ENCODE measurements at places on chromosomes 7 and 10.

DNA sequence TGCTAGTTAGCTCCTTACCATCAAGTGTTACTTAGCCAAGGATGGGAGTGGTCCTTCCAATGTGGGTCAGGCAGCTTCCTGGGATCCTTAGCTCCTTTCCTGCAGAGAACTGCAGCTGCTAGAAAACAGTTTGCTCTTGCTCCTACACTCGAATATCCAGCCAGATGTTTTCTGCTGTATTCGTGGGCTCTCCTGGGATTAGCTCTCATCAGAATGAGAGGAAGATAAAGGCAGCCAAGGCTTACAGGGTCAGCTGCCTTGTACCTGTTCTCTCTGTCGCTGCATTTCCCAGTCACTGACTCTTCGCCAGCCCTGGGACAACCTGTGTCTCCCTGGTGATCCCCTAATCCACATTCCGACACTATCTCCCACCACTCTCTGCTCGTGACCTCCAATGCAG lies 29.0 kb downstream of the NEUROD6 start:
- H3K36me3 ChIP-seq: no peaks in the 10 kb centered on the region
- peaks cover 22% of the 10 kb centered on the region for H3K27me3 ChIP-seq
- no peaks in the 10 kb centered on the region for H3K4me1 ChIP-seq
- H3K27ac ChIP-seq: no peak overlapping the region
- H3K4me3 ChIP-seq: no peak overlapping the region

DNA sequence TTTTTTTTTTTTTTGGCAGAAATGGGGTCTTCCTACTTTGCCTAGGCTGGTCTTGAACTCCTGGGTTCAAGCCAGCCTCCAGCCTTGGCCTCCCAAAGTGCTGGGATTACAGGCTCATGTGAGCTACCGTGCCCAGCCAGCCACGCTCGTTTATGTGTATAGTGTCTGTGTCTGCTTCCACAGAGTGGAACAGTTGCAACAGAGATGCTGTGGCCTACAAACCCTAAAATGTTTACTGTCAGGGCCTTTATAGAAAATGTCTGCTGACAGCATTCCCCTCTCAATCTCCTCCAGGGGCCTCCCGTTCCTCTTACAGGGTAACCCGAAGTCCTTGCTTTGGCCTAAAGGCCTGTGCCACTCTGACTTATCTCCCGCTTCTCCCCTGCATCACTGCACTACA lies 87.6 kb upstream of the LEP start:
- no peaks in the 10 kb centered on the region for H3K36me3 ChIP-seq
- peaks cover 76% of the 10 kb centered on the region for H3K27me3 ChIP-seq
- no peak overlapping the region for H3K27ac ChIP-seq

DNA sequence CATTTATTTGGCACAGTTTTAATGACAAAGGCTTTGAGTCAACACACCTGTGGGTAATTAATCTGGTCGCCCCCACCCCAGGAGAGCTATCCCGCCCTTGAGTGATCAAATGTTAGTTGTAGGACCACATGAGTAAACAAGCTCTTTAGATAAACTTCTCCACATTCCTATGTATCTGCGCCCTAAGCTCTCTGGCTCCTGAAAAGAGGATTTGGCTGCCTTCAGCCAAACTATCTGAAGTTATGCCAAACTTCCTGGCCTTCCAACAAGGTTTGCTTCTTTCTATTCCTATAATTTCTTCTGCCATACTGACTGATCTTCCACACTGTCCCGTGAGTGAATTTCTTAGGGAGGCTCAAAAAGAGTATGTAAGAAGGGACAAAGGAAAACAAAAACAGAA lies 134.2 kb downstream of the RALA start:
- H3K4me1 ChIP-seq: peaks cover 10% of the 10 kb centered on the region
- no peaks in the 10 kb centered on the region for H3K36me3 ChIP-seq
- no peak overlapping the region for H3K4me3 ChIP-seq
- DNase-seq: no peak
- H3K27ac ChIP-seq: no peak overlapping the region

DNA sequence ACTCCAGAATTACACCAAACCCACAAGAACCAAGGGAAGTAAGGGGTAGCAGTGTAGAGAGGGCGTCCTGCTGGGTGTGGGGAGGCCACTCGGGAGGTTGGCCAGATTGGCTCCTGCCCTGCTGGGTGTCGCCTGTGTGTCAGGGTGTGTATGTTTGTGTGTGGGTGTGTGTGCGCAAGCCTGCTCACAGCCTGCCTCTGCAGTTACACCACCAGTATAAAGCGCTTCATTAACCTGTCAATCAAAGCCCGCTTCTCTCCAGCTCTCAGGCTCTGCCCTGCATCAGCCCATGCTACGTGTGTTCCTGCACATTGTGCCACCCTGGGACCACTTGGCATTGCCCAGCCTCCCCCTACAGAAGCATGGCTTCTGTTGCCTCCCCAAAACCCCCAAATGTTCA lies 83.3 kb upstream of the PAX2 start:
- peaks cover 90% of the 10 kb centered on the region for H3K27me3 ChIP-seq
- H3K4me1 ChIP-seq: no peaks in the 10 kb centered on the region
- H3K4me3 ChIP-seq: no peak overlapping the region
- no peak for DNase-seq
- H3K27ac ChIP-seq: no peak overlapping the region

- peaks cover 4% of the 10 kb centered on the region for H3K36me3 ChIP-seq
- no peak for DNase-seq
- H3K4me3 ChIP-seq: peak overlapping the region; percentile 41
- no peaks in the 10 kb centered on the region for H3K27me3 ChIP-seq
- H3K4me1 ChIP-seq: peaks cover 29% of the 10 kb centered on the region
These were observed 8.3 kb upstream of the EBF3 start for GRCh38 chr10:129972145-129972965.

- DNase-seq: no peak
- H3K36me3 ChIP-seq: peaks cover 68% of the 10 kb centered on the region
- H3K27ac ChIP-seq: no peak overlapping the region
- peaks cover 12% of the 10 kb centered on the region for H3K4me1 ChIP-seq
- no peaks in the 10 kb centered on the region for H3K27me3 ChIP-seq
These were observed 8.2 kb downstream of the ZFAND2A start for GRCh38 chr7:1151653-1152425.

DNA sequence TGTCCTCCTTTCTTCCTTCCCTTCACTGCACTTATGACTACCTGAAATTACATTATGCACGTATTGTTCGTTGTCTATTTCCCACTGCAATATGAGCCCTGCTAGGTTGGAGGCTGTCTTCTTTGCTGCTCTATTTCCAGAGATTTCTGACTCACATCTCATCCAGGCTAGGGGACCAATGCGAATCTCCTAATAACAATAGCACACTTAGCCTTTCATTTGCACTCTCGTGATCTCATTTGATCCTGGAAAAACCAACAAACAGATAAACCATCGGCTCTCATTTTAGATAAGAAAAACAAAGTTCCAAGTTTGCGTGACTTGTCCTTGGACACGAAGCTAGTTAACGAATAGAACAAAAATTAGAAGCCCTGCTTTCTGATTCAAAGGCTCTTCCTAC lies 1.4 kb downstream of the ZNF438 start:
- H3K27me3 ChIP-seq: no peaks in the 10 kb centered on the region
- H3K36me3 ChIP-seq: no peaks in the 10 kb centered on the region
- DNase-seq: no peak
- no peak overlapping the region for H3K27ac ChIP-seq

DNA sequence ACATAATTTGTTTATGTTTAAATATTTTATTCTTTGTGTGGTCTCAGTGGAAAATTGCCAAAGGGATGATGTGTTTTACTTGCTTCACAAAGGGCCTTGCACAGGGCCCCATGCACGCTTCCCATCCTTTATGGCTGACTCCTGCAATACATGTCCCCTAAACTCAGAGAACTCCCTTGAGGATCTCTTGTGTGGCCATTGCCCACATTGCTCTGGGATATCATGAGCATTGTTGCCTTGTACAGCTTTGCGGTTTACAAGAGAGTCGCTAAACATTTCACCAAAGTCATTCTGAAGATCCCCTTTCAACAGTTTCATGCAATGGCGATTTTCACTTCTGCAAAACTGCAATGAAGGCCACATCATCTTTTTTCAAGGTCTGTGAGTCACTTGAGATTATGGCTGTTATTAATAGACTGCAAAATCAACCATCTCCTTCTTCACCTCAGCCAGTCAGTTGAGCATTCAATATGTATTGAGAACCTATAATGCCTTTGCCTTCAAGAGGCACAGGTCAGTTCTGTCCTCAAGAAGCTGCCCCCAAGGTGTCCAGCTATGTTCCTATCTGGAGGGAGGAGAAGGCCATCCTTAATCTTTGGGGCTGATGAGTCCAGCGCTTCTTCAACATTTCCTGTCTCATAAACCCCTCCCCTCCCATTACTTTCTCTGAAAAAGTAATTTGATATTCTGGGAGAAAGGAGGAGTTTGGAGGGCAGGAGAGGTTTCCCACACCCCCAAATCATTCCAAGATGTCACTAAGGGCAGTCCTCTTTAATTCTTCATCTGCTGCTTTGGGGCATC lies 108.1 kb downstream of the CCDC71L start:
- no peaks in the 10 kb centered on the region for H3K4me1 ChIP-seq
- no peaks in the 10 kb centered on the region for H3K27me3 ChIP-seq
- H3K27ac ChIP-seq: no peak overlapping the region
- DNase-seq: no peak
- H3K4me3 ChIP-seq: no peak overlapping the region

All from mesenchymal stem cell (in vitro differentiated cells and primary cell).